ENCODE measurements at places on chromosomes 4 and X. TPM values are rescaled to one million over a fixed set of nuclear protein-coding genes. Genes with fewer than 3 reads are reported as not detected.

NAA11 gene
- total RNA-seq, result not detected

IRF2 gene
- 52.6 TPM for total RNA-seq

PCDH7 gene
- total RNA-seq, result not detected

GPRASP1 gene
- 5.0 TPM for total RNA-seq

DCAF12L1 gene
- total RNA-seq, result not detected

NEXMIF gene
- 0.32 TPM for total RNA-seq

CSAG2 gene
- total RNA-seq, result not detected

VEGFC gene
- total RNA-seq, result 29.1 TPM

HS6ST2 gene
- total RNA-seq, result not detected

AMBN gene
- total RNA-seq, result not detected

DDX53 gene
- total RNA-seq, result not detected

SSX7 gene
- total RNA-seq, result not detected

RPA4 gene
- total RNA-seq, result 1.0 TPM

PAGE2B gene
- total RNA-seq, result not detected

All from articular chondrocyte of knee joint (primary cell).